ENCODE measurements at places on chromosomes 13 and 19.

DNA sequence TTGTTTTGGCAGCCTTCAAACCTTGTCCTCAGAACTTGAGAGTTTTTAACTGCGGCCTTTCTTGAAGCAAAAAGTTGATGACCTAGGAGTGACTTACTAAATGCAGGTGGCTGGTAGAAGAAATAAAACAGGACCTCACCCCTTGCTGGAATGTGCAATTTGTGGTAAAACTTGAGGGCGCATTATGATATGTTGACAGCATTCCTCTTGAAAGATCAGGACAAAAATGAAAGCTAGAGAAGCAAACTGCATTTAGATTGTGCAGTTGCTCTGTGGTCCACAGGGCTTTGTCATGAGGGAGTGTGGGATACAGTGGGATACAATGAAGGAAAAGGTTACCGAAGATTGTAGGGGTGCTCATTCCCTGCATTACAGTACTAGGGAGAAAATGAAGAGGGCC is 504.2 kb downstream of the GPC6 start:
- no peak for DNase-seq

GRCh38 chr13:51612867-51613266 is 28.6 kb downstream of the WDFY2 start:
- DNase-seq: no peak

DNA sequence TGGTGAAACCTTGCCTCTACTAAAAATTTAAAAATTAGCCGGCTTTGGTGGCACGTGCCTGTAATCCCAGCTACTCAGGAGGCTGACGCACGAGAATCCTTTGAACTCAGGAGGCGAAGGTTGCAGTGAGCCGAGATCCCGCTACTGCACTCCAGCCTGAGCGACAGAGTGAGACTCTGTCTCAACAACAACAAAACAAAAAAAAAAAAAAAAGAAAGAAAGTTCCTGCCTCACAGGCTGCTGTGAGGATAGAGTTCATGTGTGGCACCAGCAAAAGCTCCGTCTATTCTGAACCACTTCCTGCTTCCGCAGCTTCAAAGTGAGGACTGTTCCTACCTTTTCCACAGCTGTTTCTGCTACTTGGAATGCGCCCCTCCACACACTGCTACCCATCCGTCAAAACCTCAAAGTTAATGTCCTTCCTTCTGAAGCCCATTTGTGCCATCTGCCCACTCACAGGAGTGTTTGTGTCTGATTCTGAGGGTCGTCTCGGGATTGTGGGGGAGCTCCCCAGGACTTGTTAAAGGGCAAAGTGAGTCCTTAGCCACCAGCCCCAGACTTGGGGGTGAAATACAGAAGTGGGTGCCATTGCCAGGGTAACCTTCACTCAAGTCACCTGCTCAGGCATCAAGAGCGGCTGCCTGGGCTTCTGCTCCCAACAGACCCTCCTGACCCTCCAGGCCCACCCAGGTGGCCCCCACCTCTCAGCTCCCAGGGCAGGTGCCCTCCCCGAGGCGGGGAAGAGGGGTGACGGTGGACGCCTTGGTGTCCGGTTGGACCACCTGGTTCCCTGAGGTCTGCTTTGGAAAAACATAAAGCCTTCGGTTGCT is 2.9 kb downstream of the MFSD12 start:
- no peak for DNase-seq

DNA sequence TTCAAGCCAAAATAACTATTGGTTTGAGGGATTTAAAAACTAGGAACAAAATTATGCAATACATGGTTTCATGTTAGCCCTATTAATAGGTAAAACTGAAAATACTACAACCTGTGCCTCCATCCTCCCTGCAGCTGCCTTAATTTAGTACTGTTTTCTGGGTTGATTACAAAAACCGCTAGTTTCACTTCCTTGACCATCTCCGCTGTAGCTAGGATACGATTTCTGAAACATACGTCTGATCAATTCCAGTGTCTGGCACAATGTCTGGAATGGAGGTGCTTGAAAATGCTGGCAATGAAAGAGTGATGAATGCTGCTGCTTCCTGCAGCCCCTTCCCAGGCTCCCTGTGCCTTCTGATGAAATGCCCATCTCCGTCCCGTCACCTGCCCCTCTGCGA is 273.5 kb downstream of the SHISA2 start:
- no peak for DNase-seq

DNA sequence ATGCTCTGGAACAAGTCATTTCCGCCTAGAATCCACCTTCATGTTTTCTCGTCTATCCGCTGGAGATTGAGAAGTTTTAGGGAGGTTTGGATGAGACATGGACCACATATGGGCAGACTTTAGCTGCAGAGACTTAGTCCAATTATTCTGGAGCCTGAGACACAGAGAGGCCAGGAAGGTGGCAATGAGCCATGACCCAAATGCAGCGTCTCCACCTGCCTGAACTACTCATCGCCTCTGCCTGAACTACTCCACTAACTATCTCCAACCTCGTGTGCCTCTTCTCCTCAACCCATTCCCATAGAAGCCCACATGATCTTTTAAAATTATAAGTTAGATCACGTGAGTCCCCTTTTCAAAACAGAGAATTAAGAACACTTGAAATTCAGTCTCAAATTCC is 5.6 kb downstream of the PLEKHA4 start:
- DNase-seq: no peak

DNA sequence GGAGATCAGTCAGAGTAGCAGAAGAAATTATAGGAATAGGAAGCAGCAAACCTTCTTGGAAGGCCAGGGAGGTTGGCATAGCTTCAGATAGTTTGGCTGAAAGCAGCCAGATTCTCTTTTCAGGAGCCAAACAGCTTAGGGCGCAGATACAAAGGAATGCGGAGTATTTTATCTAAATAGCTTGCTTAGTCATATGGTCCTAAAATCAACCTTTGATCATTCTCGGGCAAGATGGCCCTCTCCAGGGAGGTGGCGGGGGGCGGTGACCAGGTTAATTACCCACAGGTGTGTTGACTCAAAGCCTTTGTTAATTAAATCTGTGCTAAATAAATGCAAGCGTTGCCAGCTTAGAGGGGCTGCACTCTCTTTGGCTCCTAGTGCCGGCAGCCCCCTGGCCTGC is 12.5 kb upstream of the NCR1 start:
- DNase-seq: no peak

- no peak for DNase-seq
These were observed 29.4 kb downstream of the CCNE1 start for GRCh38 chr19:29841209-29841558.

DNA sequence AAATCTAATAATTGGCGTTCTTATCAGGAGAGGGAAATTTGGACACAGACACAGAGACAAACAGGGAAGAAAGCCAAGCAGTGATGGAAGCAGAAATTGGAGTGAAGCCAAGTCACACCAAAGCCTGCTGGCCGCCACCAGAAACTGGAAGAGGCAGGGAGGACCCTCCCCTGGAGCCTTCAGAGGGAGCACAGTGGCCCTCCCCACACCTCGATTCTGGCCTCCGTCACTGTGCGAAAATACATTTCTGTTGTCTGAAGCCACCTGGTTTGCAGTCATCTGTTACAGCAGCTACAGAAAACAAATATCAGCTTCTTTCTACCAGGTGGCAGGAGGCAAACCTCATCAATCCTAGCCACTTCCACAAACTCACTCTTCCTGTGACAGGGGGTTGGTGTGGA is 8.3 kb upstream of the TLE6 start:
- DNase-seq: peak; percentile 59

- no peak for DNase-seq
These were observed 67.3 kb upstream of the SACS start for GRCh38 chr13:23500849-23501248.
